ENCODE measurements at places on chromosomes 11 and 22. TPM values are rescaled to one million over a fixed set of nuclear protein-coding genes. Genes with fewer than 3 reads are reported as not detected.

EMID1 gene
- total RNA-seq, result not detected

MS4A4A gene
- not detected for total RNA-seq

CDC42BPG gene
- total RNA-seq, result under 0.01 TPM

SLC17A6 gene
- not detected for total RNA-seq

CYTH4 gene
- 0.59 TPM for total RNA-seq

CPSF7 gene
- total RNA-seq, result 24.6 TPM

OR52E5 gene
- total RNA-seq, result not detected

NXPE2 gene
- total RNA-seq, result not detected

SUSD2 gene
- total RNA-seq, result 15.6 TPM

VSTM5 gene
- total RNA-seq, result 0.37 TPM

OR51B2 gene
- total RNA-seq, result not detected

FXYD2 gene
- 0.20 TPM for total RNA-seq

MMP3 gene
- 64.3 TPM for total RNA-seq

SCGB1D2 gene
- total RNA-seq, result not detected

C1QTNF5 gene
- 0.73 TPM for total RNA-seq

PGA5 gene
- total RNA-seq, result 0.37 TPM

HSCB gene
- total RNA-seq, result 16.5 TPM

TRIM34 gene
- total RNA-seq, result 5.9 TPM

MB gene
- total RNA-seq, result not detected

LGR4 gene
- total RNA-seq, result 1.8 TPM

PRODH gene
- 0.37 TPM for total RNA-seq

MPPED2 gene
- not detected for total RNA-seq

DRD2 gene
- total RNA-seq, result not detected

IL17RA gene
- 7.2 TPM for total RNA-seq

FAM83F gene
- total RNA-seq, result not detected

EXPH5 gene
- total RNA-seq, result 0.39 TPM

C11orf87 gene
- not detected for total RNA-seq

YIF1A gene
- total RNA-seq, result 167 TPM

PATE4 gene
- total RNA-seq, result not detected

PARVG gene
- total RNA-seq, result 0.20 TPM

EFCAB6 gene
- 2.6 TPM for total RNA-seq

C11orf21 gene
- total RNA-seq, result not detected

ESAM gene
- total RNA-seq, result under 0.01 TPM

CELSR1 gene
- total RNA-seq, result 1.1 TPM

IFITM10 gene
- 0.73 TPM for total RNA-seq

GLYAT gene
- total RNA-seq, result not detected

LMO1 gene
- not detected for total RNA-seq

NRIP3 gene
- 4.0 TPM for total RNA-seq

CDC45 gene
- total RNA-seq, result 23.1 TPM

SHANK3 gene
- total RNA-seq, result 2.2 TPM

All from subcutaneous preadipocyte (primary cell).